ENCODE measurements at places on chromosomes 2 and 18.
A peak's percentile ranks its signal among the peaks of the same experiment; 100 is the strongest.

DNA sequence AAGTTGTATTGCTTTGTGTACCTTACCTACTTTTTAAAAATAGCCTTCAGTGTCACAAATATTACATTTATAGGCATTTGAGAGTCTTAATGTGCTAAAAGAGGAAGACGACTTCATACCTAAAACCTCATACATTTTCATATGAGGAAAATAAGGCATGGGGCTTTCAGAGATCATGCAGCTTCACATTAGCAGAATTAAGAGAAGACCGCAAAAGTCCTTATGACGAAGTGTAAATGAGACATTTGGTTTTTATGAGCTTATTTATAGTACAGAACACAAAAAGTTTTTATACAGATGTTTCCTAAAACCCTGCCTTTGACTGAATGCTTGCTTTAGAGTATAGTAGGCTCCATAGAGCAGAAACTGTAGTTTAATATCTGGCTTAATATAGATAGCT, 10.1 kb upstream of the CCDC138 start:
- DNase-seq = no peak

- no peak for DNase-seq
Observed at GRCh38 chr18:2617401-2617998, 38.0 kb upstream of the SMCHD1 start.

- DNase-seq = no peak
Observed at GRCh38 chr2:151560289-151560688, 150.6 kb downstream of the RIF1 start.

DNA sequence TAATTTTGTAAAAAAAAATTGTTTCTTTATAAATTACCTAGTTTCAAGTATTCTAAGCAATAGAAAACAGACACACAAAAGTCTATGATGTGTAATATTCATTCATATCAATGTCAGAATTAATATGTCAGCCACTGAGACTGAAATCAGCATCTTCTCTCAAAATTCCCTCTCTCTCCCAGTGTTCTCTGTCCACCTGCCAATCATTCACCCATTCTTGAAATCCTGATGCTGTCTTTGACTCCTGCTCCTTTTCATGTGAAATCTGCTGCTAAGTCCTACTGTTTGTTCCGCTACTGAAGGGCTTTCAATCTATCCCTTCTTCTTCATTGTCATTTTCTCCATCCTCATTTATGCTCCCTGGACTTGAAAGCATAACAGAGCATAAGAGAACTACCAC, 257.9 kb downstream of the SATB2 start:
- no peak for DNase-seq

- no peak for DNase-seq
Observed at GRCh38 chr2:119175517-119175916, 17.0 kb upstream of the C1QL2 start.

GRCh38 chr2:239092571-239093294, 244.8 kb downstream of the TWIST2 start:
- no peak for DNase-seq

GRCh38 chr2:239942090-239942489, 83.1 kb downstream of the NDUFA10 start:
- DNase-seq = no peak

DNA sequence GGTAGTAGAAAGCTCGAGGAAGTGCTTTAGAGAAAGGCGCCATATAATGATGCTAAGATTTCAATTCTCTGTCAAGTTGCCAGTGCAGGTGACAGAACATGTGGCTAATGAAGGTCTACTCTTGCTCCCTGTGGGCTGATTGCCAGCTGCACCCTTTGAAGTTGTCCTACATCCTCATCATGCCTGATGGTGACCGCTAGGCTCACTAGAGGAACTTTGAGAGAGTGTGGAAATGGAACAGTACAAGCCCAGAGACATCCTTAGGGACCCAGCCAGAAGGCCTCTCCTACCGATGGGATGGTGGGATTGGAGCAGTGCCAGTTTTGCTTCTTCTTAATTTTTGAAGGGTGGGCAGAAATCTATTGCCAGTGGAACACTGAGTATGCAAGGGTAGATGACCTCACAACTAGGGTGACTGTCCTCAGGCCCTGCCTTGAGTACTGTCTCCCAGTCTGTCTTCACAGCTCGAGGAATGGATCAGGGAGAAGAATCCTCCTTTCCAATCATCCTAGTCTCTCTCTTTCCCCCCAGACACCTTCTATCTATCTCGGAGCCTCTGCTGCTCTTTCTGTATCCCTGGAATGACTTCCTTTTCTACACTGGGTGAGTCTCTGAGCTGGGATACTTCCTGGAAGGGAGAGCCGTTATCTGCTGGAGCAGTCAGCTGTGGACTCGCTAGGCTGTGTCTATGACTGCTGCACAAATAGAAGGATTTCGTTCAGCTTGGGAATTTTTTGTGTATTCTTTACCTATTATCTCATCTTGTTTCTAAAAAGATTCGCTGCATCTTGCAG, 33.5 kb downstream of the LGALSL start:
- DNase-seq = no peak

DNA sequence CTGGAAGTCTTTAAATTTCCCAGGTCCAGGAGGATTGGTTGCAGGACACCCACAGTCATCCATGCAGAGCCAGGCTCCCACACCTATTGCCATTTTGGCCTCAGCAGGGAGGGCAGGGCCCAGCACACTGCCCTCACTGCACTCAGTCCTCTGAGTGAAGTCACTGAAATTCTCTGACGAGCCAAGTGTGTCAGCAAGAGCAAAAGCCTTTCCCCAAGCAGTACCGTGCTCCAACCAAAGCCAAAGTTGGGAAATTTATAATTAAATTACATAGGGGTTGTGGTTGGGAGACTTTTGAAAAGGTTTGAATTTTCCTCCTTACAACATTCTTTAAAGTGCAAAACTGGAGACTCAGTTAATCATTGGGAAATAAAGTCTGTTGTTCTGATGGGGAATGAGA, 98.5 kb upstream of the CD226 start:
- DNase-seq = no peak

GRCh38 chr18:12013186-12013916, 32.0 kb downstream of the IMPA2 start:
- DNase-seq = no peak

DNA sequence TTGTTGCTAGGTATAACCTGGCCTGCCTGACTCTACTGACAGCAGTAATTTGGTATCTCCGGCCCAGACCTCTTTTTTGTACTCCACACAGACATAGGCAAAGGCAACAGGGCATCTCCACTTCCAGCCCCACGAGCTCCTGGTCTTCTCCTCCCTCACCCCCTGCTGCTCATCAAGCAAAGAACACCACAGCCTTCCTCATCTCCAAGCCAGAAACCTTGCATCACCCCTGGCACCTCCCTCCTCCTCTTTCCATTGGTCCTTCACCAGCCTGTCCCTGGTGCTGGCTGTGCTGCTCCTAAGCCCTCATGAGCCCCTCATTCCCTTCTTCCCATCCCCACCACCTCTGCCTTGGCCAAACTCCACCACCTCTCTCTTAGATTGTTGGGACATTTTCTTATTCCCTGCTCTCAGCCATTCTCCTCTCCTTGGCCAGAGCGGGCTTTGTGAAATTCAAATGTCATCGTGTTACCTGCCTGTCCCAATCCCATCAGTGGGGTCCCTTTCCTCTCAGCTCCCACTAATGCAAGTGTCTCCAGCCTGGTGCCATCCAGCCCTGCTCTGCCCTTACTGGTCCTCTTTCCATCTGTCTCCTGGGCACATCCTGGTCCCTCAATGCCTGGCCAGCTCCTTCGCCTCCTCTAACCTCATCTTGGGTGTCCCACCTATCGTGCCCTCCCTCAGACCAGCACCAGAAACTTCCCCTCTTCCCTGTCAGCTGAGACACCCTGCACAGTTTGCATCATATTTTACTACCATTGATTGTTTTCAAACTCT, 77.4 kb downstream of the INHBB start:
- DNase-seq = no peak

- DNase-seq = no peak
Observed at GRCh38 chr2:178796079-178796677, 11.0 kb downstream of the TTN start.

DNA sequence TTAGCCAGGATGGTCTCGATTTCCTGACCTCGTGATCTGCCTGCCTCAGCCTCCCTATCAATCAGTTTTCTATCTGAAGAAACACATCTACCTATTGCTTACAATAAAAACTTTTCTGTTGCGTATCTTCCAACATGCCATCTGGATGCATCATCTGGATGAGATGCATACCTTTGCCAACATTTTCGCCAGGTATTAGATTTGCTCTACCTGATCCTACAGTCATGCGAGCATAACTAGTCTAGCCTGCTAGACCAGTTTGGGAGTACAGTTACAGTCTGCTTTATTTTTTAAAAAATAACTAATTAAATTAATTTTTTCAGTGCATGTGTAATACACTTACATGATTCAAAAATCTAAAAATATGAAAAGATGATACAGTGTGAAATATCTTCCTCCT, 334.0 kb upstream of the MEX3C start:
- no peak for DNase-seq

DNA sequence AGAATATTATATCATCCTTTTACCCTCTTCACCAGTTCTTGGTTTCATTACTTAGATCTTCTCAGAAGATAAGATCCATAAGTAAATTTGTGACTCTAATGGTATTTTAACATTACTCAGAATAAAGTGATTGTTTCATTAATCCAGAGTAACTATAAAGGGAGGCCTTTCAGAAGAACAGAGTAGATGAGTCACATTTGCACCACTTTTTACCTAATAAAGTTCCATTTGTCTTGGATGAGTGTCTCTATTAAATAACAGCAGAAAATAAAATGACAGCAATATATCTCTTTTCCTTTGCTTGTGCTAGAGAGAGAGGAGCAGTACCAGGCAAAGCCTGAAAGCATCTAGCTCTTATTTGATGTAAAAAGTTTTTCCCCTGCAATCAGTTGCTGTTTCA, 926.5 kb upstream of the CNTNAP5 start:
- no peak for DNase-seq

- no peak for DNase-seq
Observed at GRCh38 chr2:237652854-237653253, 25.5 kb downstream of the LRRFIP1 start.

- no peak for DNase-seq
Observed at GRCh38 chr2:224392545-224392944, 9.4 kb downstream of the FAM124B start.

GRCh38 chr2:12412898-12413305, 303.8 kb upstream of the TRIB2 start:
- DNase-seq = peak; percentile 25

DNA sequence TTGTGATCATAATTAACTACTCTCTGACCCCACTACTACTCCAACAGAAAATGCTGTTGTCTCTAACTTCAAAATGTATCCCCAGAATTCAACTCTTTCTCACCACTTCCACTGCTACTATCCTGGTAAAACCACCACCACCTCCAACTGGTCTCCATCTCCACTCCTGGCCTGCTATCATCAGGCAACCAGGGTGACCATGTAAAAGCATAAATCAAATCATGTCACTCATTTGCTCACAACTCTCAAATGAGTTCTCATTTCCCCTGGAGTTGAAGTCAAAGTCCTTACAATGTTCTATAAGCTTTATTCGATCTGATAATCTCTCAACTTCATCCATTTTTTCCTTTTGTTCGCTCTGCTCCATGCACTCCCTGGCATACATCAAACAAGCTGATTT, 24.6 kb downstream of the CUL3 start:
- DNase-seq = no peak

GRCh38 chr18:23337599-23338444, 115.3 kb upstream of the RIOK3 start:
- DNase-seq = no peak

GRCh38 chr2:130787841-130788240, 32.5 kb downstream of the AMER3 start:
- no peak for DNase-seq

GRCh38 chr2:183164650-183165015, 40.4 kb downstream of the NUP35 start:
- DNase-seq = no peak

DNA sequence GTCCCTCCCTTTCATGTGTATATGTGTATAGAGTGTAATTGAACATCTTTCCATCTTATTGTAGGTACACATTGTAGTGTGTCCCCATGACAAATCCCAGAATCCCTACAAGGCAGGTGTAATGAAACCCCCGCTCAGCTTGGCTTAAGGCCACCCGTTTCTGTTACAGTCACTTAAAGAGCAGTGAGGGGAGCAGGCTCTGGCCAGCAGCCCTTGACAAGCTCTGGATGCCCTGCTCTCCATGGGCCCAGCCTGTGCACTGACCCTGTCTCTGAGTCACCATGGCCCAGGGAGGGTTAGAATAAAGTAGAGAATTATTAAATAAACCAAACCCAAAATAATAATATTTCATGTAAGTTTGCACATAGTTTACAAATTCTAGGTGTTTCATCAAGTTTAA, 17.2 kb upstream of the MAL start:
- no peak for DNase-seq

DNA sequence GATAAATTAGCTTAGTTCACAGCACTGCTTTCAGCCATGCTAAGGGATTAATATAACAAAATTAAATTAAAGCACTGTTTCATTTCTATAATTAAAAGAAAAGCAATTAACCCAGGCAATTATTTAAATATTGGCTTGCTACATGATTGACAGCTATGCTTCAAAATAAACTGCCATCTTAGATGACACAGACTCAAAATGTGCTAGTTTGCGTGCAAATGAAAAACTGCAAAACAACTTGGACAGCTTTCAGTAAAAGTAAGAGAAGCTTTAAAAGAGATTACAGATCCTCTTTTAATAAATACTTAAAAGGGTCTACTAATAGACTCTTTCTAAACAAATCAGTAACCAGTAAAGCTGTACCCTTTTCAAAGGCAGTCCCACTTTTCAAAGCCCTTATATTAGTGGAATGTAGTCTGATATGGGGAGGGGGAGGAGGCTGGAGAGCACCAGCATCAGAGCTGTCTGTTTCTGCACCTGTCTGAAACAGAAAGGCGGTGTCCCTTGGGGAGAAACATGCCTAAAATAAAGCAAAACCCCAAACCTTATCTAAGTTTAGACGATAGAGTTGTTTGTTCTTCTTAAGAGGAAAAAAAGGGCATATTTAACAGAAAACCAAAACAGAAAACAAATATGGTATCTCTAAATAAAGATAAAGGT, 20.8 kb downstream of the EIF2AK3 start:
- no peak for DNase-seq

- no peak for DNase-seq
Observed at GRCh38 chr2:118527571-118527970, 319.9 kb downstream of the EN1 start.

DNA sequence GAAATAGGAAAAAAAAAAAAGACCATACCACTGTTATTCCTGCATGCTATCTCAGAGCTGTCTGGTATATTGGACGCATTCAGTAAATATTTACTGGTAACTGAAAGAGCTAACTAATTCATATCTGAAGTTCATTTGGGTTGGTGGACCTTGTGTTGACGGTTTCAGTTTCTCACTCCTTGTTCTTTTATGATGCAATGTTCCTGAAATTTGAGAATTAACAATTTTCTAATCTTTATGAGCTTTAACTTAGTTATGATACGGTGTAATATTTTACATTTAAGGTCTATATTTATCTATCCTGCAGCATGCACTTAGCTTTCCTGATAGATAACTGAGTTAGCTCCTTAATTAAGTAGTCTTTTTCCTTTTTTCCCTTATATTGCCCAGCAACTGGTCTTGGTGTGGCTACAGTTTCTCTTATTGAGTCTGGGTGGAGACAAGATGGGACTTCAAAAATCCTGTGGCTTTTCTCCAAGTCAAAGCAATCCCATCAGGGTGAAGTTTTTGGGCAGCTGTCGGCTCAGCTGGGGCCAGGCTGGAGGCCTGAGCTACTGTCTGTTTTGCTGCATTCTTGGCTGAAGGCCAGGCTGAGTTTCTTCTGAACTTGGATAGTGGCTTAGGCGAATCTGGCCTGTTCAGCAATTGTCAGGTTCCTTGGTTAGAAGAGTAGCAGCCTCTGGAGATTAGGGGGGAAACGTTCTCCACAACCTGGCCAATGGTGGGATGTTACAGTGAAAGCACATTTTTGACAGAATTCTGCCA, 78.4 kb upstream of the MEX3C start:
- DNase-seq = no peak

Measured in activated CD8-positive, alpha-beta memory T cell treated with anti-CD3 and anti-CD28 coated beads for 4 hours (primary cell).